ENCODE measurements at places on chromosomes 4 and X.

- no peak for DNase-seq
These were observed 12.8 kb downstream of the PCGF3 start for GRCh38 chr4:718460-718859.

DNA sequence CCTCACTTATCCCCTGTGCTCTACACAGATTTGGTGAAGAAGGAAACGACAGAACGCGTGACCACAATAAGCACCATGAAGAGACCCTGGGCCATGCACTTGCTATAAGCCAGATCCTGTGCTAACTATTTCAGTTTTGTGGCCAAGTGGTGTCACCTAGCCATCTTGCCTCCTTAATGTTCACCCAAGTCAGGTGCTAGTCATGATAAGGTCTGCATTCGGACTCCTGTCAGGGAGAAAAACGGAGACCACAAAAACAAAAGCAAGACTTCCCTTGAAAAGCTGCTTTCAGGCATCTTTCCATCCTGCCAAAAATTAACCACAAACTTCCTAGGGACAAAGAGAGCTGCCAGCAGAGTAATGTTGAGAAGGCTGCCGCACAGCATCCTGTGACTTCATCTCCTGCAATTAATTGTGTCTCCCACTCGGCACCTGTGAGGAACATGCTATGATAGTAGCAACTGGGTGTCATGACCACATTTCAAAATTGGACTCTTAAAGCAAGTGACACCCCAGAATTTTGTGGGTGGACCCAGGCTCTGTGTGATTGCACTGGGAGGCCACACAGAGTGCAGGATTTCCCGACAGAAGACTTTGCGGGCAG is 8.8 kb upstream of the IDS start:
- no peak for DNase-seq

GRCh38 chr4:160825644-160826338 is 1338.0 kb downstream of the FSTL5 start:
- DNase-seq = no peak

DNA sequence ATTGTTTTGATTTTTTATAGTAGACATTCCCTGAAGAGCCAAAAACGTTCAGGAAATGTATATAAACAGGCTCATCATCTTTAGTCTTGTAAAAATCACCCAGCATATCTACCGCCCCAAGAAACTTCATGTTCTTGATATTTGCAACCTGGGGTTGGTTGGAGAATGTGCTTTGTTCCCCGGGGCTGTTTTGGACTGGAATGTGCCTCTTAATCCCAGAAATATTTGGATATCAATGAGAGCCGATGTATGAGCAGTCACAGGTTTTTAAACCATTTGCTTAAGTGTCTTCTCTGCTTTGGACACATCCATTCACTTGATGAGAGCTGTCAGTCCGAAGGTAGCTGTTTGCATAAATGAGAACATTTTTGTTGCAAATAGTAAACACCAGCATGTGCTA is 449.7 kb downstream of the PCDH7 start:
- no peak for DNase-seq

DNA sequence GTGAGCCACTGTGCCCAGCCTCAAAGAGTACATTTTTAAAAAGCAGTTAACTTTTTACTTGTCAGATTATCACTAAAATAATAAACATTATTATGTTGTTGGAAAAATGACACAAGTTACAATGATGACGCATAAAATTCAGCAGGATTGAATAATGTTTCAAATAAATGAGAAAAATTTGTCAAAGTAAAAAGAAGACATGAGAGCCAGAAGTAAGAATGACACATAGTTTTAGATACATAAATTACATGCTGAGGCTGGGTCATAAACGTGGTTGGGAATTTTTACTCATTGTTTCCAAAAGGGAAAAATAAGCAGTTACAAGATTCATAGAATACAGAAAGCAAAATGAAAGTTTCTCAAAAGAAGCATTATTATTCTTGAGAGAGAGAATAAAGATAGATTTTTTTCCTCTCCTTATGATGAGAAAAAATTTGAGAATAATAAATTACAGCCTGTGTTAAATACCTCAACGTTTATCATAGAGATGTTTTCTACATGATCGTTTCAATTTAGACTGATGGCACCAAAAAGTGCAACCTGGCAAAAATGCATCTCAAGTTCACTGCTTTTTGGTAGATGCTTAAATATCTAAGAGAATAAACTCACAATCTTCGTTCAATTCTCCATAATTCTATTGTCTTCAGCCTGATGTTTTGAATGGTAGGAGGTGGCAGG is 40.4 kb downstream of the GUCY1B1 start:
- DNase-seq = no peak

- DNase-seq = no peak
These were observed 50.2 kb downstream of the DDX3X start for GRCh38 chrX:41384051-41384705.

DNA sequence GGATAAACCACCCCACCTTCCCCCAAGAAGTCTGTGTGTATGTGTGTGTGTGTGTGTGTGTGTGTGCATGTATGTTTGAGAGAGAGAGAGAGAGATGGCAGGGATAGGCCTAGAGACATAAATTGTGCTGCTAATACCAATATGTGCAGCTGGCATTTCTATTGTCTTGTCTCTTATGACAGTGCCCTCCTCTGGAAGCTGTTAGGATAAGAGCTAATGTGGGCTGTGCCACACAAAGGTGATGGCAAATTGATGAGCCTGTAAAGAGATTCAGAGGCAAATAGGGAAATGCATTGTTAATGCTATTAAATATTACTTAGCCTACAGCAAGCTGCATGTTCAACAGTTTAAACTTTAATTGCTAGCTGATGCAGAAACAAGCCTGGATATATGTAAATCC is 332.0 kb downstream of the NKX6-1 start:
- DNase-seq = no peak

- DNase-seq = no peak
These were observed 58.1 kb upstream of the UCP1 start for GRCh38 chr4:140626661-140627376.

DNA sequence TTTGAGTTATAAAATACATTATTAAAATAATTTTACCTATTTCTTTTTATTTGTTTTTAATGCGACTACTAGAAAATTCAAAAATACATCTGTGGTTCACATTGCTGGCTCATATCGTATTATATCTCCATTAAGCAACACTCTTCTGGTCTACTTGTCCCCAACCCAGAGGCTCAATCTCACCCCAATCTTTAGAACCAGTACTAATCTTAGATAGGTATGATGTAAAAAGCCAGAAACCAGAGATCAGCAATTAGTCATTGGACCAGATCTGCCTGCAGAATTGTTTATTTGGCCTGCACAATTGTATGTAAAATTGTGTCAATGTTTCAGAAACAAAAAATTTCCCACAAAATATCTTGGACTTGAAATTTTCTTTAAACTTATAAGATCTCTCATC is 155.5 kb upstream of the BMP3 start:
- no peak for DNase-seq

- DNase-seq = no peak
These were observed 97.9 kb downstream of the CPZ start for GRCh38 chr4:8690216-8691150.

- no peak for DNase-seq
These were observed 177.9 kb upstream of the RAI2 start for GRCh38 chrX:18039023-18039422.

DNA sequence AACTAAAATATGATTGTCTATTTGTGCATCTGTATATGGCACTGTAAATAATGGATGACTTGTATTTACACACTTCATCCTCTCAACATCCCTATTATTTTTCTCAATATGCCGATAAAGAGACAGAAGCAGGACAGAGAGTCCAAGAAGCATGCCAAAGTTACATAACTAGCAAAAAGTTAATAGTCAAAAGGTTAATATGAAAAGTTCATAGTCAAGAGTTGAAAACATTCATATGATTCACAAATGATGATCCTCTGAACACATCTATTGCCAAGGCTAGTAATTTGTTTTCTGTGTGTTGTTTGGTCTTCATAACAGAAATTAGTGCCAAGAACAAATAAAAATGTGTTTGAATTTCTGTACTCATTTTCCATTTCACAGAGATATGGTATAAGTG is 231.0 kb downstream of the ADAMTS3 start:
- no peak for DNase-seq

GRCh38 chr4:139813881-139814280 is 148.3 kb downstream of the MGST2 start:
- DNase-seq = no peak

DNA sequence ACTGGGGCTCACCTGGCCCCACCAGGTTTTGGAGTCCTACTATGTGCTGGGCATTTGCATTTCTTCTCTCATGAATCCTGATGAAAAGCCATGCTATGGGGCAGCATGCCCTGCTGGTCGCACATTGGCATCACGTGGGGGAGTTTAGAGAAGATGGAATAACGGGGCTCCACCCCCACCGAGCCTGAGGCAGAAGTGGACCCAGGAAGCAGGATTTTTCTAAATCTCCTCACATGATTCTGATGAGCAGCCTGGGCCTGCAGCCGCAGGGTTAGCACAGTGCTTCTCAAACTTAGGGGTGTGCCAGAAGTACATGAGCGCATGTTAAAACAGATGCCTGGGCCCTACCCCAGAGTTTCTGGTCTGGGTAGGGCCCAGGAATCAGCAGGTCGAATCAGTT is 4.6 kb upstream of the SORCS2 start:
- no peak for DNase-seq

DNA sequence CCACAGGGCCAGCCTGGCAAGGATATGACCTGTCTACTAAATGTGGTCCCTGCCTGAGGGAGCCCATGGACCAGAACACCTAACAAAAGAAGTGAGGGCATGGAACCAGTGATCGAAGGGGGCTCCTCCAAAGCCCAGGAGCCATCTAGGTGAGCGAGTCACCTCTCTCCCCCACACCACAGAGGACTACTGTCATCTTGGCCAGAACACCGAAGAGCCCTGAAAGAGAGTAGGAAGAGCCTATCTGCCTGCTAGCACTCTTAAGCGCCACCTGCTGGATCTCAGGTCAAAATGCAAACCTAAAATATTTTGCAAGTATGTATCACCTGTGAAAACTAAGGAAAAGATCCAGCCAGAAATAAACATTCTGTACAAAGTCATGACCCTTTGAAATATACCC is 137.9 kb upstream of the ZXDB start:
- no peak for DNase-seq

GRCh38 chrX:2934715-2935710 is 5.9 kb upstream of the ARSD start:
- peak; percentile 22 for DNase-seq

- no peak for DNase-seq
These were observed 206.2 kb upstream of the PCDH18 start for GRCh38 chr4:137738375-137738990.

DNA sequence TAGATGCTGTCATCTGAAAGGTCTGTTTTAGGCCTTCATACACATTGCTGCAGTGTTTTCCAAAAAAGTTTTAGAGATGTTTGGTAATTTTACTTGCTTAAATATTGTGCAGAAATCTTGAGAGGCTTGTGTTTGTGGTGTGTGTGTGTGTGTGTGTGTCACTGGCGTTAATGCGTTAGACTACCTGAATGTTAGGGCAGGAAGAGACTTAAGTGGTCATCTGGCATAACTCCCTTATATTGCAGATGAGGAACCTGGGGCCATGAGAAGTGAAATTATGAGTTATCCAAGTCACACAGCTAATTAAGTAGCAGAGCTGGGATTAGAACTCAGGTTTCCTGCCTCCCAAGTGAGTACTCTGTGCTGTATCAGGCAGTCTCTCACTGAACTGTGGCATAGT is 1.4 kb downstream of the LSM6 start:
- no peak for DNase-seq

DNA sequence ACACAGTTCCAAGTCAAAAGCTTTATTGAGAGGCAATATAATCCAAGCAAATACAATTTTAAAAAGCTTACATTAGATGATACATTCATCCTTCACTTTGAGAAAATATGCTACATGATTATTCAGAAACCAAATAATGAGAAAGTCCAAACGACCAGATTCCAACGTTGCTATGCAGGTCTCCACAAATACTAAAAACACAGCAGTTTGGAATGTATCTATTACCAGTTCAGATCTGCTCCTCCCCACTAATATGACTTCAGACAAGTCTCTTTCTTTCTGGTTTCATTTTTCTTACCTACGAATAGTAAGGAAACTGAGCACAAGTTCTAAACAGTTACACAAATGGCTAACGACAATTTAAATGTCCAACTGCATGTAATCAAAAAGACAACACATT is 9.5 kb downstream of the NAF1 start:
- DNase-seq = no peak

- DNase-seq = no peak
These were observed 183.5 kb upstream of the NDP start for GRCh38 chrX:44156726-44157125.

DNA sequence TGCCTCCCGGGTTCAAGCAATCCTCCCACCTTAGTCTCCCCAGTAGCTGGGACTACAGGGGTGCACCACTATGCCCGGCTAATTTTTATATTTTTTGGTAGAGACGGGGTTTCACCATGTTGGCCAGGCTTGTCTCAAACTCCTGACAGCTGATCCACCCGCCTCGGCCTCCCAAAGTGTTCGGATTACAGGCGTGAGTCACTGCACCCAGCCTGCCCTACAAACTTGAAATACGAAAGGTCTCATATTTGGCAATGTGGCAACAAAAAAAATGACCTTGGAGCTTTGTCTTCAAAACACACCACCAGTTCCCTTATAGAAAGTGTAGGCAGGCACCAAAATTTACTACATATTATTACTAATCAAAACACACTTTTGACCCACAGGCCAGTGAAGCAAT is 22.9 kb upstream of the PTCHD1 start:
- no peak for DNase-seq

DNA sequence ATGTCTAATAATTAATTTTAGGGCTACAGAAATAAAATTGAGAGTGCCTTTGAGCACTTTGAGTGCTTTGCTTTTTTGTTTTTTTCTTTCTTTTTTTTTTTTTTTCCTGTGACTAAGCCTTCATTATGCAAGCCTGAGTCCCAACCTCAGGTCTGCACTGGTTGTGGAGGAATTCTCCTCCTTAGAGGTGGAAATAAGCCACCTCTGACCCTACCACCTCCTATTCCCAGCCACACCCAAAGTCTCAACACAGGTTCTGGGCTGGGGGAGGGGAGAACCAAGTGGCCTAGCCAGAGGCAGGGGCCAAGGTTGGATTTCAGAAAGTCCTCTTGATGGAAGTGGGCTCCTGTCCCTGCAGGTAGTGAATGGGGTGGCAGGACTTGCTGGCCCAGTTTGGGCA is 180.2 kb downstream of the ARAP2 start:
- DNase-seq = no peak

GRCh38 chr4:113469023-113469390 is 292.5 kb downstream of the CAMK2D start:
- no peak for DNase-seq

DNA sequence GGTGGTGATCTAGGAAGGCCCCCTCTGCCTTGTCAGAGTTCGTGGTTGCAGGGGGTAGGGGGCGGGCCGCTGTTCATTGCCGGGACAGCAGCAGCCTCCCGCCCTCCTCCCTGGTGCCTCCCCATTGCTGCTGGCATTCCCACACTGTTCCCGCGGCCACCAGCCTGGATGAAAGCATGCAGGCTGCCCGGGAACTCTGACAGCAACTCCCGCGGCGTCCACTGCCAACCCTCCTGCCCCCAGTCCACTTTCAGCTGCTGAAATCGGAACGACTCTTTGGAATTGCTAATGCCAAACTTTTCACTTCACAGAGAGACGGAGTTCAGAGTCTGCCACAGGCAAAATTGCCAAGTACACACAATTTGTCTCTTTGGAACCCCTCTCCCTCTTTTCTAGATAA is 121.9 kb downstream of the BEND2 start:
- no peak for DNase-seq

Data from SK-N-MC (cell line).